ENCODE measurements at places on chromosomes 5 and 9. TPM values are rescaled to one million over a fixed set of nuclear protein-coding genes. Genes with fewer than 3 reads are reported as not detected.

DNA sequence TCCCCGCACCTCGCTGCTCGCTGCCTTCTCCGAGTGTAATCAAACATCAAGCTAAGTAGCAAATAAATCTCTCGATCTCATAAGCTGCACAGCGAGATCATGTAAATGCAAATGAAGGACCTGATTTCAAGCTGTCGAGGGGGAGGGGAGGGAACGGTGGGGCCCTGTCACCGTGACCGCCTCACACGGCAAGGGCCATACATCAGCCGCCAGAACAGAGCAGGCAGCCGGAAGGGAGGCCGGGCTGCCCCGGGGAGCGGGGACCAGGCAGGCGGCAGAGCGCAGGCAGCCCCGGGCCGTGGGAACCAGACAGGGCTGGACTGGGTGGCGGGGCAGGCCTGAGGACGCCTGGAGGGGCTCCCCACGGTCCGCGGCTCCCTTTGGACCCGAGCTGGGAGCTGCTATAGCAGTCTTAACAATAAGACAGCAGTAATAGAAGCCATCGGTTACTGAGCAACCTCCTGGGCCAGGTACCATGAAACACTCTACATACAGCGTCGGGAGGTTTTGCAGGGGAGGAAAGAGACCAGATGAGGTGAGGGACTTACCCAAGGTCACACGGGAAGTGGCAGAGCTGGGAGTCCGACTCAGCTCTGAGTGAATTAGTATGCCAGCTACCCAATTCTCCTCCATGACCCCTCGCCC, 76.8 kb downstream of the CFAP77 start:
- DNase-seq = no peak

- DNase-seq = no peak
These were observed 313.3 kb upstream of the PRR16 start for GRCh38 chr5:120150770-120151169.

- DNase-seq = no peak
These were observed 379.5 kb downstream of the CDH18 start for GRCh38 chr5:19608444-19609002.

ABCA1 gene
- 223 TPM for total RNA-seq
